ENCODE measurements at places on chromosomes 13 and 19.

DNA sequence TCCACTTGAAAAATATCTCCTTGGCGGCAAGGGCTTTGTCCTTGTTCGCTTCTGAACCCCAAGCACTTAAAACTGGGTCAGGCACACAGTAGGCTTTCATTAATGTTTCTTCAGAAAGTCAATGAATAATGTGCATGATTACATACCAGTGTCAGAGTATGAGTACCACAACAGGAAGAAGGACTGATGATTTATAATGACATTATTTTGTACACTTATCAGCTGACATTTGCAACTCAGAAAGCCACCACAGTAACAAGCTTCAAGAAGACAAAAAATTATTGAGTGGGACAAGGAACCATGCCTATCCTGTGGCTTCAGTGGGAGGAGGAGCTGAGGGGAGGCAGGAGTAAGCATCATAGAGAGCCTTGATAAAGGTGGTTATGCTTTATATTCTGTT is 10.0 kb downstream of the POLR1D start:
- DNase-seq = no peak

- peak; percentile 47 for DNase-seq
These were observed 1505.1 kb upstream of the SLC10A2 start for GRCh38 chr13:104571161-104571892.

GRCh38 chr13:42068886-42069285 is 20.4 kb downstream of the DGKH start:
- no peak for DNase-seq

- DNase-seq = no peak
These were observed 375.5 kb upstream of the SLITRK5 start for GRCh38 chr13:87295636-87296035.

- peak; percentile 84 for DNase-seq
These were observed at the start of gene PPP5C for GRCh38 chr19:46346821-46347571. Gene PPP5C, plus strand, starts transcription at chr19:46347087. Its CDS starts 10 bp downstream, at chr19:46347097.

GRCh38 chr13:35460061-35460460 is 16.4 kb downstream of the MAB21L1 start:
- DNase-seq = no peak

- DNase-seq = peak; percentile 97
These were observed 2.9 kb upstream of the LTBP4 start for GRCh38 chr19:40598121-40598917.

GRCh38 chr19:46225558-46226004 is 4.0 kb upstream of the IGFL1 start:
- DNase-seq = no peak

DNA sequence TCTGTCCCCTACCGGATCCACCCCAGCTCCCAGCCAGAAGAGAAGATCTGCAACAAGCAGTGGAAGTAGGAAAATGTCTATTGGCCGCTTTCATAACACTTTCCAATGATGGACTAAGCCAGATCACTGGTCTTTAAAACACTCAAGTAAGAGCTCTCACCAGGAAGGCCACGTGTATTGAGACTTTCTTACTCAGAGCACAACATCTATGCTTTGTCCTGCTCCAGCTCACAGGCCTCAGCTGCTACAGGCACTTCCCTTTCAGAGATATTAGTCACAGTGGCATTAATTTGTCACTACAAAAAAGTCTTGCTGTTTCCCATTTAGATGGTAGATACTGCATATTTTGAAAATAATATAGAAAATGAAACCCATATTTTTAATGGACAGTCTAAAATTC is 164.2 kb downstream of the ABCC4 start:
- no peak for DNase-seq

GRCh38 chr13:80177327-80177726 is 163.6 kb downstream of the SPRY2 start:
- no peak for DNase-seq

DNA sequence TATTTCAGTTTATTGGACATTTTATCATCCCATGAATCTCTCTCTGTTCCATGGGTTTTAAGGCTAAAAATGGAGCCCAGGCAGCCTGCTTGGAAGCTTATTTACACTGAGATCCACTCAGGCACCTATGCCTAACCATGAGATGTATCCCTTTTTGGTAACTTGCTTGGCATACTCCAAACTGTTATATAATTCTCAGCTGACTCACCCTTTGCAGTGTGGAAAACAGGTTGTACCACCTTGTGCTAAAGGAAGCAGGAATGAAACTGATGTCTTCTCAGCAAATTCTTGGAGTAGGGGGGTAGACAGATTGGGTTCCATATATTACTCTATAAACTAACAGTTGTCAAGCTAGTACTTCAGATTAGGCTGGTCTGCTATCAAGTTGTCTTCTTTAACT is 483.6 kb downstream of the KLF5 start:
- DNase-seq = no peak

GRCh38 chr13:24161010-24161775 is 673 bp downstream of the SPATA13 start:
- no peak for DNase-seq

DNA sequence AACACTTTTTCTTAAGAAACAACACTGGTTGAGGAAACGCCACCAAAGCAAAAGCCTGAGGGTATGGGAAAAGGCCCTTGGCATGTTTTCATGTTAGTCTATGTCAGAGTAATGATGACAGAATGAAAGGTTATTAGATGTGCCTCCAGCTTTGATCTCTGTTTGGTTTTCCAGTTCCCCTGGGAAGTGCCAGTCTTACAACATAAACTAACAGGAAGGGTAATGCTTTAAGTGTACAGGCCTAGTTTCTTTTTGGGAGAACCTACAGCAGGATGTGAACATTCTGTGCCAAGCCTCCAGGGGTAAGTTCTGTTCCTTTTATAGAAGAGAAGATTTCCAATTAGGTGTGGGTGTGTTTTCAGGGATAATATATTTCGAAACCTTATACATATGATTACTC is 121.7 kb downstream of the FNDC3A start:
- no peak for DNase-seq

DNA sequence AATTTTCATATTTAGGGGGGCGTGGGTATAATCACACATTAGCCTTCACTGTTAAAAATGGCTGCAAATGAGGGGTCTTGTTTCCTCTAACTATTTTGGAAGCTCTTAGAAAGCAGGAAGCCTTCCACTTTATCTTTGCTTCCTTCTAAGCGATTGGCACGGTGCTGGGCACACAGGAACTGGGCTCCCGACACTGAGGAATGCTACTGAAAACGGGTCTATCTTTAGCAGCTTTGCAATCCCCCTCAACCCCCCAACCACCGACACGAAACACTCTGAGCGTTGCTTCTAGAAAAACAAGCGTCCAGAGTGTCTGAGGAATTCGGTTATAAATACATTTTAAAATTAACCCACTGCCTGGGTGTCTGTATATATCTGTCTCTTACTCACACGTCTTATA is 143.6 kb downstream of the CACNA1A start:
- DNase-seq = no peak

DNA sequence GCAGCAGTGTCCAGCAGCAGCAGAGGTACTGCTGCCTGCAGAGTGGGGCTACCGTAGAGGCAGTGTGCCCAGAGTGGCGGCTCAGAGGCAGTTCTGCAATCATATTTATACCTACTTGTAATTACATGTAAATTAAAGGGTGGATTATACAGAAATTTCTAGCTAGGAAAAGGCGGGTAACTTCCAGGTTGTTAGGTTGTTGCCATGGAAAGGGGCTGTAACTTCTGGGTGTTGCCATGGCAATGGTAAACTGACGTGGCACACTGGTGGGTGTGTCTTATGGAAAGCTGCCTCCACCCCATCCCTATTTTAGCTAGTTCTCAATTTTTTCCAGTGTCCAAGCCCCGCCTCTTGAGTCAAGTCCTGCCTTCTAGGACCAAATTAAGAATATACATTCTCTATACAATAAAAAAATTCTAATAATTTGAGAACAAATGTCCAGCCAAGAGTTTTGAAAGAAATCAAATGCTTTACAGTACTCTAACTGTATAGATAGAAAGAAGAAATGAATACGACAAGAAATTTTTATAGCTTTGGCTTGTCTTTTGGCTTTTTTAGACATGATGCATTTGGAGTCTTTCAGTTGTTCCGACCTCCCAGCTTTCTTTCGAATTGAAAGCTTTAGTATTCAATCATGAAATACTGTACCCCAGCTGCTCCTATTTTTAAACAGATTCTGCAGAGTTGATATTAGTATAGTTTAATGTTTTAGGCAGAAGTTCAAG is 816.6 kb downstream of the DIAPH3 start:
- no peak for DNase-seq

DNA sequence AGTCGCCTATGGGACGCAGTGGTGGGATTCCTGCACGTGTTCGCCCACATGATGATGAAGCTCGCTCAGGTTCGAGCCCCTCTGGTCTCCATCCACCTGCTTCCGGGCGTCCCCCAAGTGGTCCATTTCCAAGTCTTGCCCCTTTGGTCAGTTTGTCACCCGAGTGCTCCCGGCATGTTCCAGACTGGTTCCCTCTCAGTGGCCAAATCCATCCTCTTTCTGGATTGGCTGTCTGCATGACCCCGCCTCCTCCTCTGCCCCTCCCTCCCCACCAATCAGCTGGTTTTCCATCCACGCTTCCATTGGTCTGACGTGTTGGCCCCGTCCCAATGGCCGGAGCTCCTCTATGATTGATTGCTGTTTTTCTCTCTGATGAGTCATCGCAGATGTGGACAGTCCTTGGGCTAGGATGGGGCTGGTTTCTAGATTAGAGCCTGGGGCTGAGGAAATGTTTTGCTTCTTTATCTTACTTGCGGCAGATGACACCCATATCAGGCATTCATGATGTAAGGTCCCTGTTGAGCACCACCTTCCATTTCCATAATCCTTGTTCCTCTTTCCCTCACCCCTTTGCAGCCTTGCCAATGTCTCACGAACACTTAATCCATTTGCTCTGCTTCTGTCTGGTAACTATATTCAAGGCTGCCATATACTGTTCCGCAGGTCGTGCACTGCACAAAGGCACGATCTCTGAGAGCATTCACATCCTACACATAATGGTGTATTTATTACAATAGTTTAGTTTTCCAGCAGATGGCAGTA is 73.8 kb downstream of the MAP4K1 start:
- peak; percentile 90 for DNase-seq

GRCh38 chr13:31431722-31432137 is 232.0 kb downstream of the B3GLCT start:
- peak; percentile 4 for DNase-seq

- no peak for DNase-seq
These were observed 424.7 kb downstream of the IRS2 start for GRCh38 chr13:109361562-109362289.

DNA sequence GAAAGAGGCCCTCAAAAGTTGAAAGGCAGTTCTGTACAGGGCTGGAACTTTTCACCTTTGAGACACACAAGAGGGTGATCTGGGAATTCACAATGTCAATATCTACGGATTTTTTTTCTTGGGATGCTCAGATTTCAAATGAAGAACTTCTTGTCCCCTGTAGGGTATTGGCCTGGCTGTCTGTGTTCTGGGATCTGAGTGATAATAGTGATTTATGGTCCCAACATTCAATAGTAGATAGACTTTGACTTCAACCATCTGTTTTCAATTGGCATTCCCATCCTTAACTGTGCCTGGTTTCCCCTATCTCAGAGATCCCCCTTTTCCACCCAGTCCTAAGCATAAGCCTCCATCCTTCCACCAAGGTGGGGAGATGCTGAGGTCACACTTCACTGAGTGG is 274.1 kb downstream of the COG6 start:
- DNase-seq = no peak

DNA sequence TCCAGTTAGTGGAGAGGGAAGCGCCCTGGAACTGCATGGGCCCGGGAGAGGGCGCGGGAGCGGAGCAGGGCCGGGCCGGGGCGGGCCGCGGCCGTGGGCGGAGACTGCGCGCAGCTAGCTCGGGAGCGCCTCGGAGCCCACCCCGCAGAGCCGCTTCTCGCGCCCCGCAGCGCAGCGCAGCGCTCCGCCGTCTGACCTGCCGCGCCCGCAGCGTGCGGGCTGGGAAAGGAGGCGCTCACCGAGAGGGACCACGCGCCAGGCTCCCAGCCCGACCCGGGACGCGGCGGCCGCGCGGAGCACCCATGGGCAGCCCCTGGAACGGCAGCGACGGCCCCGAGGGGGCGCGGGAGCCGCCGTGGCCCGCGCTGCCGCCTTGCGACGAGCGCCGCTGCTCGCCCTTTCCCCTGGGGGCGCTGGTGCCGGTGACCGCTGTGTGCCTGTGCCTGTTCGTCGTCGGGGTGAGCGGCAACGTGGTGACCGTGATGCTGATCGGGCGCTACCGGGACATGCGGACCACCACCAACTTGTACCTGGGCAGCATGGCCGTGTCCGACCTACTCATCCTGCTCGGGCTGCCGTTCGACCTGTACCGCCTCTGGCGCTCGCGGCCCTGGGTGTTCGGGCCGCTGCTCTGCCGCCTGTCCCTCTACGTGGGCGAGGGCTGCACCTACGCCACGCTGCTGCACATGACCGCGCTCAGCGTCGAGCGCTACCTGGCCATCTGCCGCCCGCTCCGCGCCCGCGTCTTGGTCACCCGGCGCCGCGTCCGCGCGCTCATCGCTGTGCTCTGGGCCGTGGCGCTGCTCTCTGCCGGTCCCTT is at the start of gene MLNR:
TSS of gene MLNR (plus strand) at position 303 of the 820 bp plus-strand sequence. CDS start at position 303, 0 bp downstream.
- DNase-seq = no peak

- no peak for DNase-seq
These were observed 1.8 kb upstream of the NCCRP1 start for GRCh38 chr19:39194832-39195542.

DNA sequence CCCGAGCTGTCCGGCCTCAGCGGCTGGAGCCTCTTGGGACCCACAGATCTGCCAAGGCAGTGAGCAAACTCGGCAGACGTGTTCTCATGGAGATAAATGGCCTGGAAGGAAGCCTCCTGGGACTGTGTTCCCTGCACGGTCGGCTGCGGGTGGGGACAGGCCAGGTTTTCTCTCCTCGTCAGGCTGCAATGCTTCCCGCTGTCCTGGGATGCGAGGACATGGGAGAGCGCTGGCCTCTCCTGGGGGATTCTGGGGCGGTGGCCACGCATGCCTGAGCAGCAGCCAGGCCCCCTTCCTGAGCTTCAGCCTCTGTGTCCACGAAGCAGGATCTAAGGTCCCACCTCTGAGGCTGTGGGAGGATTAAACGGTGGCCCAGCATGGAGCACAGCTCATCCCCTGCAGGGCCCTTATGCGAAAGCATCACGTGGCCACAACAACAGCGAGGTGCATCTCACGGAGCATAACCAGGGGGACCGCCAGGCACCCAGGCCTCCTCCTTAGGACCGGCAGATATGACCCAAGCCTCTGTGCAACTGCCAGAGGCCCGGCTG is 21.2 kb upstream of the C13orf46 start:
- DNase-seq = no peak

DNA sequence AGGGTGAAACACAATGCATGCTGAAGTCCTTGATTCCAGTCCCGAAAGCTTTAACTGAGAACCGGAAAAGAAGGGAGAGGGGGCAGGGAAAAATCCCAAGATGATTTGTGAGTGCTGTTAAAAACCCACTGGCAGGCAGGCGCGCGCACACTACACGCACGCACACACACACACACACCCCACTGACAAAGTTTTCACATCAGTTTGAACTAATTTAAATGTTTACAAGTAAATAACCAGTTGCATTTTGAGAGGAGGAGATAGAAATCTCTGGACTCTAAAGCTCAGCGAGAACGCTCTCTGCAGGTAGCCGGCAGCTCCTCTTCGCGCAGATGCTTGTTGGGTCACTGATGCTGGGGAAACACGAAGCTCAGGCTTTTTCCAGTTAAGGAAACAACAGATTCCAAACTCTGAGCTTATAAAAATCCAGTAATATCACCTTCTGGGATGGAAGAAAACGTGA is 818 bp upstream of the SLITRK1 start:
- no peak for DNase-seq

Measured in H54 (cell line).